ENCODE measurements at places on chromosomes 4 and X.

GRCh38 chr4:74971862-74972261, 38.9 kb downstream of the PARM1 start:
- no peak for DNase-seq

GRCh38 chrX:74419864-74420195, 1.5 kb upstream of the SLC16A2 start:
- DNase-seq, result no peak

GRCh38 chr4:111883557-111883999, 261.7 kb upstream of the FAM241A start:
- no peak for DNase-seq

GRCh38 chrX:39827951-39828350, 269.8 kb downstream of the BCOR start:
- DNase-seq, result no peak

DNA sequence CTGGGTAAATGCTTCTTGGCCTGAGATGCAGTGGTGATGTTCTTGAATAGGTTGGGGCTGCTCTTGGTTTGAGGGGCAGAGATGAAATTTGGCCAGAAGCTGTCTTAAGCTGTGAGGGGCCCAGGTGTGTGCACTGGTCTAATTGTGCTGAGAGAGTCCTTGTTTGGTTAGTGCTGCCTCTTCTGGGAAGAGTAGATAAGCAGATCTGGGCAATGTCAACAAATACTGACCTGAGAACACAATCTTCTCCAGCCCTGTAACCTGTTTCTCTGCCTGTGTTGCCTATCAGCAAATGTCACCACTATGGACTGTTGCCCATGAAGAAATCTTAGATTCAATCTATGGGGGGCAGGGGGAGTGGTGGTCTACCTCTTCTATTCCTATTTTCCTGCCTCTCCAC, 17.2 kb upstream of the USP27X start:
- DNase-seq, result no peak

- DNase-seq, result no peak
Measured at GRCh38 chr4:53432528-53433424, 55.3 kb downstream of the FIP1L1 start.

GRCh38 chrX:67558267-67558666, 14.4 kb downstream of the AR start:
- DNase-seq, result no peak

GRCh38 chr4:80097400-80098177, 24.6 kb upstream of the ANTXR2 start:
- DNase-seq, result no peak

GRCh38 chr4:29559286-29559685, 1160.9 kb upstream of the PCDH7 start:
- DNase-seq, result no peak

DNA sequence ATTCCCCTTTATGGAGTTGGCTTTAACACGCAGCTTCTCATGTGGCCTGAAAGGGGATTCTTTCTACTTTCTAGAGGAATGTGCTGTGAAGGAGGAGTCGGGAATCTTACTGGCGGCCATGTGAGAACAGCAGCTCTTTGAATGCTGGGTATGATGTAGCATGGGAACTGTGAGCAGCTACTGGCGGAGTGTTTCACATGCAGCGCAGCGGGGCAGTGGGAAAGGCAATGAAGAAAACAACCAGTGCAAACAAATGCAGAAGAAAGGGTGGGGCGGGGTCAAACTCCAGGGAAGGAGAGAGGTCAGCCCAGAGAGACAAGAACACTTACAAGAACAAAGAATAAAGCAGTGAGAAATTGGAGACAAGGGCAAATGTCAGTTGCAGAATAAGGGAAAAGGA, 363.8 kb upstream of the FTHL17 start:
- DNase-seq, result no peak

DNA sequence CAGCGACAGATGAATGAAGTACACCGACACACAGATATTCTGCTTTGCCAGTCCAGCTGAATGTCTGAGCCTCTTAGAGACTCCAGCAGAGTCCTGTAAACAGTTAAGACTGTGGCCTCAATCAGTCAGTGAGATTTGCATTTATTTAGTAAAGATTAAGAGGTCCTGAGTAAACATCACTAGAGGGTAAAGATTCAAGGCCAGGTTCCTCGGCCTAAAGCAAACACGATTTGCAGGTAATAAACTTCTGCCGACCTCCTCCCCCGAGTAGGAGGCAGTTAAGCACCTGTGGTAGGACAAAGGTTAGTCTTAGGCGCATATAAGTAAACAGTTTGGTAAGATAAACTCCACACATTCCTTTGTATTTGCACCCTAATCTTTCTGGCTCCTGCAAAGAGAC, 99.6 kb downstream of the CFAP47 start:
- DNase-seq, result no peak

- DNase-seq, result no peak
Measured at GRCh38 chrX:79413963-79414362, 46.8 kb upstream of the ITM2A start.

Measured in stimulated activated effector memory CD8-positive, alpha-beta T cell treated with anti-CD3 and anti-CD28 coated beads, Interleukin-12 subunit alpha, Interleukin-12 subunit beta, amount 100 ng/mL, for 72 hours (primary cell).